ENCODE measurements at places on chromosomes 1 and 21.

- no peak for DNase-seq
These were observed 38.6 kb upstream of the CR1L start for GRCh38 chr1:207606362-207606755.

DNA sequence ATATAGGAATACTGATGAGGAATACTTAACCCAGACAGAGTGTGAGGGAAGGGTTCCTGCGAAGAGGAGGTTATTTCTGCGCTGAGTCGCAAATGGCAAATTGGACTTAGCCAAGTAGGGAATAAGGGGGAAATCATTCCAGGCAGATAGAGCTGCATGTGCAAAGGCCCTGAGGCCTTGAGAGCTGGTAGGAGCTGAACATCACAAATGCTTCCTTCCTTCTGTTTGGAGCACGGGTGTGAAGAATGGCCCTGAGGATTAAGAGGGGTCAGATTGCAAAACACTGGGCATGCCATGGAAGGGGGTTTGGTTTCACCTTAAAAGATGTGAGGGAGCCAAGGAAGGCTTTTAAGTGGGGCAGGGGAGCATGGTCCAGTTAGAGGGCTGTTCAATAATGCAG, 12.4 kb downstream of the IER5 start:
- DNase-seq: no peak

- DNase-seq: no peak
These were observed 93.3 kb upstream of the CD1D start for GRCh38 chr1:158087320-158087927.

DNA sequence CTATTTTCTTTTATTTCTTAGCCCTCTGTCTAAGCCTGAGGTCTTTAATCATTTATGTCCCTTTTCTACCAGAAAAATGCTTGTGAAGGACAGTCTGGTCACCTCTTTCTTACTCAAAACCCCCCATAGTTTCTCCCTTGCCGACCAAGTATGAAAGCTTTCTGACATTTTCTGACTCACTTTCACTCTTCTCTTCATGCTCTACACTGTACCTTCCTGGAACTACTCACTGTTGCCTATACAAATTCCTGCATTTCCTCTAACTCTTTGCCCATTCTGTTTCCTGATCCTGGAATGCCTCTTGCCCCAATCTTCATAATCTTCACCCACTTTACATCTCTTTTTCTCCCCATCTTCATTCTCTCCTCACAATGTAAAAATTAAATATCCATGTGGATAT, 380.0 kb downstream of the HHIPL2 start:
- DNase-seq: no peak

DNA sequence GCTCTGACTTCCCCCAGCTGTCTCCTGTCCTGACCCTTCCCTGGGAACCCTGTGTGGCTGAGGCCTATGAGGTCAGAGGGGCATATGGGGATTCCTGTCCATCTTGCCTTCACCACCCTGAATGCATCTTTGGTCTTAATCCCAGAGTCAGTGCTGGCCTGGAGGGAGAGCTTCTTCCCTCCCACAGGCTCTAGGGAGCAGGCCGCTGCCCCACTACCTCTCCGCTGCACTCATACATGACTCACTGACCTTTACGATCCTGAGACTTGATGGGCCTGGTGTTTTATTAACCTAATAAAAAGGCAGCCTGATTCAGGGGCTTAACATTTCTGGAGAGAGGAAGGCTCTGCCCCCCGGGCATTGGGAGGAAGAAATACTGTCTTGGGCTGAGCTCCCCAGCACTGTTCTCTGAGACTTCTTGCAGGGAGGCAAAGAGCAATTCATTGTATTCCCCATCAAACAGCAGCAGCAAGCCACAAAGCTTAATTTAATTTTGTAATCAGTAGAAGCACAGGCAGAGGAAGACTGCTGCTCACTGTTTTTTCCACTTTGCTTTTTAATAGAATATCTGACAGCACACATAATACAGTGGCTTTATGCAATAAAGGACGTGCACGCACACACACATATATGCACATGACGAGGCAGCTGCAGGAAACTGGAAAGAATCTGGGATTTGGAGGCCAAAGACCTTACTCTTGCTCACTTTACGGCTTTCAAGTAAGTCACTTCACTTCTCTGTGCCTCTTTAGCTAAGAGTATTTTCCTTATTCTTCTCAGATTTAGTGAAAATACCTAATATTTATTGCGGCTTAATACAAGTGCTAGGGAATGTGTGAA, 89.2 kb upstream of the GRIK3 start:
- DNase-seq: no peak

DNA sequence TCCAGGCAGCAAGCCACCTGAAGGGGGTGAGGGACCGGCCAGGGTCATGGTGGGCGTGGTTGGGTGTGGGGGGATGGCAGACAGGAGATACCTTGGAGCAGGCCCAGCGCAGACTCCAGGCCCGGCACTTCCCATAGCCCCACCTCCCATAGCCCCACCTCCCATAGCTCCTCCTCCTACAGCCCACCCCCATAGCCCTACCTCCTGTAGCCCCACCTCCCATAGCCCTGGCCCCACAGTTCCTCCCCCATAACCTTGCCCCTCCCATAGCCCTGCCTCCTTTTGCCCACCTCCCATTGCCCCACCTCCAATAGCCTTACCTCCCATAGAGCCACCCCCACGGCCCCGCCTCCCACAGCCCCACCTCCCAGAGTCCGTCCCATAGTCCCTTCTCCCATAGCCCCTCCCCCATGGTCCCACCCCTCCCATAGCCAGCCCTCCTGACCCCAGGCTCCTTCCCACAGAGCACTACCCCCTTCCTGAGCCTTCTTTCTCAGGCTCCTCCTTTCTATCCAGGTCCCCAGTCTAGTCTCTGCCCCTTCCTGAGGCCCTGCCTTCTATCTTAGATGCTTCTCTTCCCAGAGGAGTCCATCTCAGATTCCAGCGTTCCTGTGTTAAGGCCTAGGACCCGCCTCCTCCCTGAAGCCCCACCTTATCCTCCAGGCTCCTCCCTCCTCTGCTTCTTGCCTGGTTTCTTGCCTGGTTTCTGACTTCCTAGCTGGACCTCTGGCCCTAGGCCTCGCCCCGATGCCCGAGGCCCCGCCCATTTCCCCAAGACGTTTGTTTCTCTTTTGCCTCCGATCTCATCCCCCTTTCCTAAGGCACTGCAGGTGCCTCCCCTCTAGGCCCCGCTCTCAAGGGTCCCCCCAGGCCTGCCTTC, 46.8 kb downstream of the PTPRU start:
- DNase-seq: no peak

Data from cortex of kidney (tissue), 1 donor.